ENCODE measurements at places on chromosomes 3 and 15.

DNA sequence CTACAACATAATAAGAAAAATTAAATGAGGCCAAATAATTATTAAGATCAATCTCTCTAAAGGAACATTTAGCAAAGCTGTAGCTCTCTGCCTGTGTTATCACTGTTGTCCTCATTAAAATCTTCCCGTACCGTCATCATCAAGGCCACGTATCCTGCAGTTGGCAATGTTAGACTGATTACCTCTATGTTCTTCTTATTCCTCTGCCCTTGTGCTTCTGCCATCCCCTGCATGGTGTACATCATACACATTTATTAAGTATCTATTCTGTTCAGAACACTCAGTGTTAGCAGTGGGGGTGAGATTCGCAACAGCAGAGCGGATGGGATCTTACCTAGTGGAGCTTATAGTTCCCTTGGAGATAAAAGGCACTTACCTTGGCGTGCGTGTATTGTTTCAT is 12.8 kb downstream of the TPRG1 start:
- DNase-seq = no peak

DNA sequence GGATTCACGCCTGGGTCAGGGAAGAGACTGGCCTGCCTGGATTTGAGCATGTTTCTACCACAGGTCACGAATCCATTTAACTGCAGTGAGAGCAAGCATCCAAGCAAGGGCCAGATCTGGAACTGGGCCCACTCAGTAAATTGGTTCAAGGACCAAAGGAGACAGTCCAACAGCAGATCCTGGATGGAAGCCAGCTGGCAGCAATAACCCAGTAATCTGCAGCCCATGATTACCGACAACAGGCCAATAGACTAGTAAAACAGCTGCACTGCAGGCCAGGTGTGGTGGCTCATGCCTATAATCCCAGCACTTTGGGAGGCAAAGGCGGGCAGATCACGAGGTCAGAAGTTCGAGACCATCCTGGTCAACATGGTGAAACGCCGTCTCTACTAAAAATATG is 11.8 kb downstream of the SAMD7 start:
- no peak for DNase-seq

DNA sequence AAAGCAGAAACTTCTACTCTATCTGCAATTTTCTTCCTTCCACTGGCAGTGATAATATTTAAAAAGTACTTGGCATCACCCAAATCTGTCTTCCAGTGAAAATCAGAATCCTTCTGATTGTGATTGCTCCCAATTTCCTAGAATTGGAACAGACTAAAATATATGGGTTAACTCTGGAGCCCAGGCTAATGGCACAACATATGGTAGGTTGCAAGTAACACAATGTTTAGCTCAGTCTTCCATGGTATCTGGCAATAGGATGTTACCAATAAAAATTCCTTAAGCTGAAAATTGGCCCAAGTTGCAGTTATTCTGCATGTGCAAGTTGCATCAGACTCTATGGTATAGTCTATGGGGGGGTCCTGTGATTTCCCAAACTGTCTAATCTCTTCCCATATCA is 273.5 kb upstream of the ADAMTS9 start:
- DNase-seq = no peak

DNA sequence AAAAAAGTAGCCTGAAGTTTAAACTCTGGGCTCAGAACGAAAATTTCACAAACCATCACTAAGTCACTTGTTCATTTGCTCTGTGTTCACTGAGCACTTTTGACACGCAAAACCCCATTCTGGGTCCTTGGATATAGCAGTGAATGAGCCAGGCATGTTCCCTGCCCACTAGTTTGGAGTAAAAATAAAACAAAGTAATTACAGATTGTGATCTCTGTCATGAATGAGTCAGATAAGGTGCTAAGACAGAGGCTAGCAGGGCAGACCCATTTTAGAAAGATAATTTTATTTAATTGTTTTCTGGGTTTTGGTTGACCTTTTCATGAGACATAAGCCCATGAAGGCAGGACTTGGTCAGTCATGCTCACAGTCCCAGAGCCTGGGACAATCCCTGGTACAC is 84.1 kb upstream of the ARHGEF3 start:
- DNase-seq = no peak

- no peak for DNase-seq
Observed at GRCh38 chr3:188209740-188210139, 55.8 kb downstream of the LPP start.

- DNase-seq = no peak
Observed at GRCh38 chr3:143525408-143525807, 322.9 kb downstream of the SLC9A9 start.

DNA sequence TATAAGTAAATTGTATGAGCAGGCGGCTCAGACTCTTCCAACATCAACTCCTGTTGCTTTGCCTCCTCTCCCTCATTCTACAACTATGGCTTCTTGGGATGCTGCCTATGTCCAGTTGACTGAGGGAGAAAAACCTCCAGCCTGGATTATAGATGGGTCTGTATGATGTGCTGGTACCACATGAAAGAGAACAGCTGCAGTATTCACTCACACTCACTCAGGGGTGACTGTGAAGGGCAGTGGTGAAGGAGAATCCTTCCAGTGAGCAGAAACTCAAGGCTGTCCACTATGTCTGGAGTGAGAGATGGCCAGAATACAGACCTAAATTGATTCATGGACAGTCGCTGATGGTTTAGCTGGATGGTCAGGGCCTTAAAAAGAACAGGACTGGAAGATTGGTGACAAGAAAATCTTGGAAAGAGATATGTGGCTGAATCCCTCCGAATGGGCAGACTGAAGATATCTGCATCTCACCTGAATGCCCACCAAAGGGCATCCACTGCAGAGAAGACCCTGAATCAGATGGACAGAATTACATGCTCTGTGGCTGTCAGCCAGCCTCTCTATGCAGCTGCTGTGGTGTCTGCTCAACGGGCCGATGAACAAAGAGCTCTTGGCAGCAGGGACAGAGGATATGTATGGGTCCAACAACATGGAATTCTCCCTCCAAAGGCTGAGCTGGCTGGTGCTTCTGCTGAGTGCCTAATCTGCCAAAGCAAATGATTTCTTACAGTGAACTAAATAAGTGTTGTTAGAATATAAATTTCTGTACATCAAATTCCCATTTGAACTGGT is 1.9 kb upstream of the BCL2L10 start:
- no peak for DNase-seq

DNA sequence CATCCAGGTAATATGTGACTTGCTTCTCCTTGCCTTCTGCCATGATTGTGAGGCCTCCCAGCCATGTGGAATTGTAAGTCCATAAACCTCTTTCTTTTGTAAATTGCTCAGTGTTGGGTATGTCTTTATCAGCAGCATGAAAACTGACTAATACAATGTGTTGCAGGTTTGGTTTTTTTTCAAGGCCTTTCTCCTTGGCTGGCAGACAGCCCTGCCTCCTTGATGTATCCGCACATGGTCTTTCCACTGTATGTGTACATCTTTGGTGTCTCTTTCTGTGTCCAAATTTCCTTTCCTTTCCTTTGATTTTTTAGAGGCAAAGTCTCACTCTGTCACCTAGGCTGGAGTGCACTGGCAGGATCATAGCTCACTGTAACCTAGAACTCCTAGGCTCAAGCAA is 260.1 kb downstream of the TUSC7 start:
- no peak for DNase-seq

GRCh38 chr15:82122746-82123400 is 77.1 kb upstream of the MEX3B start:
- DNase-seq = no peak

GRCh38 chr15:63063164-63063756 is 20.7 kb downstream of the TPM1 start:
- no peak for DNase-seq

DNA sequence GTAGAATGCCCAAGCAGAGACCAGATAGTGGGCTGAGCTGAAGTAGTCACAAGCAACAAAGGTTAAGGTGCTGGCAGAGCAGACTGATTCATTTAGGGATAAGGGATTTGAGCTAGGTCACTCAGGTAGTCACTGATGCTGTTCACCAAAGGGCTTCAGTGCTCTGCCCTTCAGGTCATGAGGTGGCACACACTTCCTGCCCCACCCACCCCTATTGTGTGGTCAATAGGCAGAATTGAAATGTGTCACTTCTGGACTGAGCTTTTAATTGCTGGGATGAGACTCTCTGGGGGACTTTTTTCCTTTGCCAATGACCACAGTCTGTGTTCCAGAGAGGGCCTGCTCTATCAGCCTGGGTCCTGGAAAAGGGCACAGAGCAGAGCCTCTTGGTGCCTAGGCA is 2.9 kb upstream of the DIS3L start:
- no peak for DNase-seq

DNA sequence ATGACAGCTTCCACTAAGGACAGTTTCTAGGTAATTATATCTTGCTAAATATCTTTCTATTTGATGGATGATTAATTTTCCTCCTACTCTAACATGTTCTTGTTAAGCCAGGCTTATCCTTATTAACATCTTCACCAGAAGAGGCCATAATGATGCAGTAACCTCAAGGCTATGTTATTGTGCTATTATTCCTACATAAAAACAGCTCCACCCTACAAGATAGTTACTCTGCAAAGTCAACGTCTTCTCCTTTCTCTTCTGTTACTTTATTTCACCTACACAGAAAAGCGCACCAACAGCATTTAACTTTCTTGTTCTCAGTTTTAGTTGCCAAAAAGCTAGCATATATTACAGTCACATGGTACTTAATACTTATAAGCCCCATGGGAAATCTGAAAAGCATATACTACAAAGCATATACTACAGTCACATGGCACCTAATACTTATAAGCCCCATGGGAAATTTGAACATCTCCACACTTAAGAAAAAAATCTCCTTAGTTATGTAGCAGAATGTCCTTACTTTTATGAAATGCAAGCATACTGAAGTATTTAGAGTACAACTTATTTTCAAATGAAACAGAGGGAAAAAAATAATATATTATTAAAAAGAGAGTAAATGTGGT is 13.4 kb downstream of the ADAM10 start:
- DNase-seq = no peak

- peak; percentile 37 for DNase-seq
Observed at GRCh38 chr3:127694467-127695215, 21.9 kb downstream of the ABTB1 start.

- DNase-seq = no peak
Observed at GRCh38 chr3:103437883-103438282, 1003.1 kb downstream of the ZPLD1 start.

- no peak for DNase-seq
Observed at GRCh38 chr3:69251078-69251805, 128.8 kb upstream of the LMOD3 start.

DNA sequence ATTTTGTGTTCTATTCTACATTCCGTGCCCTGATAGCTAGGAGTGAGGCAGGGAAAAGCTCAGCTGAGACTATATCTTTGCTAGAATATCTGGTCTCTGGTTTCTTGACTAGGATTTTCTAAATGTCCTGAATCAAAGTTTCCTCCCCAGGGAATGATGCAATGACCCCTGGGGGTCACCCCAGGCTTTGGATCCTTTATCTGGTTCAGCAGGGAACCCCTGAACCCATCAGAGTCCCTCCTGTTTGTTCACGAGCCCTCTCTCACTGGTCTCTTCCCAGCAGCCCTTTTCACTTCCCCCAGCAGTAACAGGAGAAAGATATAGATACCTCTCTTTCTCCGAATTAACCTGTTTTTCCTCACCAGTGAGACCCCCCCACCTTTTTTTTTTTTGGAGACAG is 14.3 kb downstream of the TM2D3 start:
- no peak for DNase-seq

GRCh38 chr15:80328496-80328895 is 75.7 kb upstream of the ARNT2 start:
- DNase-seq = no peak

GRCh38 chr3:105365081-105365390 is 1.7 kb upstream of the ALCAM start:
- DNase-seq = no peak

- no peak for DNase-seq
Observed at GRCh38 chr3:193573403-193574191, 18.9 kb upstream of the ATP13A4 start.

DNA sequence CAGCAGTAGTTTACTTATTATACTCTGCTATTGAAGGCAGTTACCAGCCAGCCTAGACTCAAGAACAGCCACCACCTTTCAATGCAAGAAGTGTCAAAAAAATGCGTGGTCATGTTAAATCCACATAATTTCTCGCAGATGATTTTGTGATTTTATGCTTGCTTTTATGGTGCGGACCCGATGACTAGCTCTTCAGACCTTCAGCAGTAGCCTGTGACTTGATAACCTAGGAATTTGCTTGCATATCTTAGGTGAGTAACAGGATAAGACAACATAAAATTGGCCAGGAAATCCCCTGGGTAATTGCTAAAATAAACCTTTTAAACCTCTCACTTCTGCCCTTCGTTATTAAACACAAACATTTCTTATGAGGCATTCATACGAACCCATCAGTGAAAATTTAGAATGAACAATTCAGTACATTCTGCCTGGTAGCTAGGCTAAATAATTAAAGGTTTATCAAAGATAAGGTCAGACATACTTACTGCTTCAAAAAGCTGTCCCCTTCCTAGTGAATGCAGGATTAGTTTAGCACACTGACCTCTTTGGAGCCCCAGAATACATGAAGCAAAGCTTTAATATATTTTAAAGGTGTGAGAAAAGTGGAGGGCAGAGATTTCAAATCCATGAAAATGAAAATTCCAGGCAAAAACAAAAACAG is 798.8 kb downstream of the OTOL1 start:
- DNase-seq = no peak

GRCh38 chr15:65862682-65863081 is 6.6 kb upstream of the RAB11A start:
- DNase-seq = peak; percentile 39
